ENCODE measurements at places on chromosomes 12 and 14.
A peak's percentile ranks its signal among the peaks of the same experiment; 100 is the strongest.

DNA sequence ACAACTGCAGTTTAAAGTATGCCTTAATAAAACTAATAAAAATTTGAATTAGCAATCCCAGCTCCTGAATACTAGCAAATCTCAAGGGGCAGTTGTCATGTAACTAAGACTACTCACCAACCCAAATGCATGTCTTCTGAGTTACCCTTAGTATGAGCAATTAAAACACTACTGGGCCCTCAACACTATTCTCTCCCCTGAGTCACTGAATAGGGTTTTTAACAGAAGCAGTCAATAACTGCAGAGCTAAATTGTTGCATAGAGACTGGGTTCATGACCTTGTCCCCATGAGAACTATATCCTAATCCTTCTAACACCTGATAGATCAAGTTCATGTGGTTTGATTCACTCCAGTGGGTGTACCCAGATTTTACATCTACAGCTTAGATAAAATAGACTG, 38.8 kb downstream of the MDM1 start:
- DNase-seq: peak; percentile 11

DNA sequence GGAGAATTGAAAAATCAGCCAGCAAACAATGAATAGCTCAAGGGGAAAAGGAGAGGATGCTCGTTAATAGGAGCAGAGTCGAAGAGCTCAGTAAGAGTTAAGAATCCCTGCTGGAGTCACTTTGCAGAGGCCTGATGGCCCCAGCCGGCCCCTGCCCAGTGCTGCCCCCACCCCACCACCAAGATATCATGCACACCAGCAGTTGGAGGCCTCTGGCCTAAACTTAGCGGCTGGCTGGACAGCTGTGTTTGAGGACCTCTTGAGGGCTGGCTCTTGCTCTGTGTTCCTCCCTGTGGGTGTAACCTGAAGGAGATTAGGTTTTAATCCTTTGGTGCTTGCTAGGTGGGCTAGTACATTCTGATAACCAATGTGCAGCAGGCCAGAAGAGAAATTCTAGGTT, 142.0 kb downstream of the PLXNC1 start:
- no peak for DNase-seq

DNA sequence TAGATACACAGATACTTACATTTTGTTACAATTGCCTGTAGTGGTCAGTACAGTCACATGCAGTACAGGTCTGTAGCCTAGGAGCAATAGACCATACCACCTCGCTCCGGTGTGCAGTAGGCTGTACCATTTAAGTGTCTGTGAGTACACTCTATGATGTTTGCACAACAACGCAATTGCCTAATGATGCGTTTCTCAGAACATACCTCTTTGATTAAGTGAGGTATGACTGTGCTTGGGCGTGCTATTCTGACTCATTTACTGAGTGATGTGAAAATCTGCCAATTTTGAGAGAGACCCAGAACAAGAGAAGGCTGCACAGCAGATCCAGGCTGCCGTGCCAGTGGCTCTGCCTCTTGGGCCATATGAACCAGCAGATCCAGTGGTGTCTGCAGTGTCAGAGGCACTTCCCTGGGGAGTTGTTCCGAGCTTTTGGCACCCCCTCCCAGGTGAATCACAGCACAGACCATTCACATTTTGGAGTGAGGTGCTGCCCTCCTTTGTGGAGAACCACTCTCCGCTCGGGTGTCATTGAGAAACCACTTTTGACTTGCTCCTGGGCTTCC, 20.4 kb downstream of the DLK1 start:
- DNase-seq: peak; percentile 99

- DNase-seq: peak; percentile 93
These were observed 17.1 kb upstream of the OR10P1 start for GRCh38 chr12:55619354-55620138.

GRCh38 chr12:112198120-112198733, 72.9 kb downstream of the TRAFD1 start:
- DNase-seq: peak; percentile 57

DNA sequence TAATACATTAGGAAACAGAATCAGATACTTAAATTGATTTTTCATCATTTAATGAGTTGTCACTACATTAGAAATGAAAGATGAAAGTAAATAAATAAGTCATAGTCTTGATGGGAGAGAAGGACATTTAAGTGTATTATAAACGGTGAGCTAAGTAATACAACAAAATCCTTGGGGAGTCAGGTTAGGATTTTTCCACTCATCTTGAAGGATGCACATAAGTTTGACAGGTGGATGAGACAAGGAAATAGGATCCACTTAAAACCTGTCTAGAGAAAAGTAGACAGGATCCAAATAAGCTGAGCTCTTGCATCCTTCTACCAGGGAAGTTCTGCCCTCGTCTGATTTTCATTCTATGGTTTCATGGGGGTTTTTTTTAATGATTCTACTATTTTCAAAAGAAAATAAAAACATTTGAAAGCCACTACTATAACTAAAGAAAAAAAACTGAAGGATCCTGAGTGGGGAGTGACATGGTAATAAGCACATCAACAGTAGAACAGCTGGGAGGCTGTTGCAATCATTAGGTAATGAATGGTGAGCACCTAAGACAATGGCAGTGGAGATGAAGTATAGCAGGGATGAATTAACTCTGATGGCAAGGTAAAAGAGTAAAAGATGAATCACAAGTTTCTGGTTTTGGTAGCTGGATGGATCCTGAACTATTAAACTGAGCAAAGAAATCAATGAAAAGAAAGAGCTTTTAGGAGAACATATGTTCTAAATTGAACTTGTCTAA, 17.0 kb downstream of the CEP128 start:
- no peak for DNase-seq

DNA sequence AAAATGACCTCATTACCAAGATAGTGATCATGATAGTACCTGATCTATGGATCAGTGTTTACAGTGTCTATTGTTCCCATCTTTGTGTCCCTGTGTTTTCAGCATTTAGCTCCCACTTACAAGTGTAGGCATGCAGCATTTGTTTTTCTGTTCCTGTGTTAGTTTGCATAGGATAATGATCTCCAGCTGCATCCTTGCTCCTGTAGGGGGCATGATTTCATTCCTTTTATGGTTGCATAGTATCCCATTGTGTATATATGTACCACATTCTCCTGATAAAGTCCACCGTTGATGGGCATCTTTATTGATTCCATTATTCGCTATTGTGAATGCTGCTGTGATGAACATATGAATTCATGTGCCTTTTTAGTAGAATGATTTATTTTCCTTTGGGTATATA, 215.4 kb upstream of the NAV3 start:
- DNase-seq: peak; percentile 40

Data from fibroblast of mammary gland (primary cell).